ENCODE measurements at places on chromosomes 5 and 9. TPM values are rescaled to one million over a fixed set of nuclear protein-coding genes. Genes with fewer than 3 reads are reported as not detected.

PHF24 gene
- not detected for total RNA-seq

TSSK1B gene
- not detected for total RNA-seq

RORB gene
- total RNA-seq: 0.07 TPM

CARD19 gene
- total RNA-seq: 80.0 TPM

WNT8A gene
- not detected for total RNA-seq

PCDHGA6 gene
- total RNA-seq: 0.10 TPM

CNTRL gene
- total RNA-seq: 65.1 TPM

LCN9 gene
- not detected for total RNA-seq
